ENCODE measurements at places on chromosomes 2 and 18. TPM values are rescaled to one million over a fixed set of nuclear protein-coding genes. Genes with fewer than 3 reads are reported as not detected.

NTSR2 gene
- not detected for total RNA-seq

CGREF1 gene
- 3.7 TPM for total RNA-seq

CENPA gene
- not detected for total RNA-seq

CERKL gene
- not detected for total RNA-seq

MSH2 gene
- 23.2 TPM for total RNA-seq

SLC11A1 gene
- 1.7 TPM for total RNA-seq

PSMA8 gene
- total RNA-seq = not detected

IL36B gene
- total RNA-seq = not detected

ANKRD30B gene
- 0.40 TPM for total RNA-seq

KLHL41 gene
- 2.6 TPM for total RNA-seq

ICOS gene
- total RNA-seq = 1.2 TPM

C2orf66 gene
- not detected for total RNA-seq

SCG2 gene
- 0.94 TPM for total RNA-seq

DHRS9 gene
- not detected for total RNA-seq

UGT1A10 gene
- not detected for total RNA-seq

OR6B2 gene
- total RNA-seq = not detected

TMEM37 gene
- total RNA-seq = 50.2 TPM

KCNIP3 gene
- total RNA-seq = 37.1 TPM

REG3G gene
- not detected for total RNA-seq

RAMP1 gene
- total RNA-seq = 2.6 TPM

PROM2 gene
- total RNA-seq = 21.4 TPM

HOXD11 gene
- not detected for total RNA-seq

IGFBP5 gene
- total RNA-seq = 989 TPM

OSBPL1A gene
- total RNA-seq = 57.4 TPM

DNAJC10 gene
- total RNA-seq = 86.2 TPM

CCL20 gene
- total RNA-seq = not detected

IL1F10 gene
- total RNA-seq = not detected

GKN2 gene
- total RNA-seq = not detected

TYMS gene
- 2.1 TPM for total RNA-seq

C2orf78 gene
- total RNA-seq = not detected

VIT gene
- 18.0 TPM for total RNA-seq
